NCI-H2227 treated with DMSO at 0.1 percent for 48 hours (cell line): ENCODE measurements at places on chromosomes 16 and 17.

- DNase-seq, result no peak
Observed at GRCh38 chr17:6574687-6575595, 18.6 kb upstream of the PITPNM3 start.

- no peak for DNase-seq
Observed at GRCh38 chr17:71970312-71970711, 150.5 kb upstream of the SOX9 start.

- DNase-seq, result no peak
Observed at GRCh38 chr16:70712942-70713341, 27.1 kb upstream of the MTSS2 start.

DNA sequence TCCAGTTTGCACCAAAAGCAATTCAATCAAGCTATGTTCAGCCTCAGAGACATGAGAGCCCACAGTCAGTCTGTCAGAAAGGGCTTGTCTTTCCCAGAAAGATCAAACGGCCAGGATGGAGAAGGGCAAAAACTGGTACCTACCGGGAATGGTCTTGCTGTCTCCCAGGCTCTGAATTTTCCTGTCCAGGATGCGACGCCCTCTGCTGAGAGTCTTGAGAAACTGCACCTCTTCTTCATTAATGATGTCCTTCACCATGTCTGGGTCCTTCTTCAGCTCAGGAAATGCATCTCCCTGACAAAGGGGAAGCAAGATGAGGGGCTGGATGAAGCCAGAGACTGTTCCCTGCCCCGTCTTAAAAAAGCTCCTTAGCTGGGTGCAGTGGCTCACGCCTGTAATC, 15.8 kb upstream of the EXOSC6 start:
- DNase-seq, result no peak

- no peak for DNase-seq
Observed at GRCh38 chr17:47844814-47845715, 4.0 kb upstream of the SCRN2 start.
